ENCODE measurements at places on chromosomes 6 and 20. TPM values are rescaled to one million over a fixed set of nuclear protein-coding genes. Genes with fewer than 3 reads are reported as not detected.

DNA sequence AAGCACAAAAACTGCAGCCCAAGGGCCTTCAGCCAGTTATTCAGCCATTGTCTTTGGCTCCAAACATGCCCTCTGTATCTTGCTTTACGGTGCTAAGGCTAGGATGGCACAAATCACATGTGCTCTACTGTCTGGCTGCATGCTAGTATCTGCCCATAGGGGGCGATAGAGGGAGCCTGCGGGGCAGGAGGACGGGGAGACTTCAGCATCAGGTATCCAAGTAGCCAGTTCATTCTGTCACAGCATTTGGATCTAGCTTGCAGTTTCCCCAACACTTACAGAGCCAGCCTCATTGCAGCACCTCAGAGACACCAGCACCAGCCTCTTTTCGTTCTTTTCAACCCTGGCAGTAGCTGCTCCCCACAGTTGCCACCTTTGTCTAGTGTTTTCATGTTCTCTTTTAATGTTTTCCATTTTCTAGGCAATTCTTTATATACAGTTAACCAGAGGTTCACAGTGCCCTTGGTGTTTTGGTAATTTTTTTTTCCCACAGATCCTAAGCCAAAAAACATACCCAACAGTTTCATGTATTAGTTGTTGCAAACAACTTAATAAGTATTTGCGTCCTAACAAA is 705.9 kb downstream of the PTPRT start:
- DNase-seq = no peak

- no peak for DNase-seq
Observed at GRCh38 chr6:3231247-3232016, 4.0 kb upstream of the TUBB2B start.

DNA sequence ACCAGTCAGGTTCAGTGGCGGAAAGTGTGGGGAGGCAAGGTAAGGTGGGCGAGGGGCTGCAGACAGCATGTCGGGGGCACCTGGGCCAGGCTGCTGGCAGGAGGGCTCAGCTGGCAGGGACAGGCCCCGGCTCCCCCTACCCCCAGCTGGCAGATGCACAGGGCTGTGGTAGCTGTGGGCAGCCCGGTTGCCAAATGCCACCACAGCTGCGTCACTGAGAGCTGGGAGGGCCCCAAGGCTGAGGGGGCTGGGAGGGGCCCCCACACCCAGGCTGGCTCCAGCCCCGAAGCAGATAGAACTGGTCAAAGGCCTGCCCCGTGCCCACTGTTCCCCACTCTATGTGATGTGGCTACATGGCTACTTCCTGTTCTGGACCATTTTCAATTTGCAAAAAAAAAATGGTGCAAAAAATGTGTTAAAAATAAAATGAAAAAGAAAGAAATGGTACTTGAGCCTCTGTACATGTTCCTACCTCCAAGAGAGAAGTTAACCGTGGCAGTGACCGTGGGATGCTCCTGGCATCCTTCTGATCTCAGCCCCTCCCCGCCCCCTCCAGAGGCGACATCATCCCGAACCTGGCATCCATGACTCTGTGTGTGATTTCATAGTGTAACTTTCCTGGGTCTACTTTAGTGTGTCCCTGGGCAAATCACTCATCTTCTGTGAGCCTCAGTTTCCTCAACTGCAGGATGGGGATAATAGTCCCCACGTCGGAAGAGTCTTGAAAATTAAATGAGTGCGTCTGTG is 64.4 kb downstream of the UBE2V1 start:
- peak; percentile 43 for DNase-seq

GRCh38 chr6:143322386-143322785 is 128.1 kb downstream of the ADAT2 start:
- no peak for DNase-seq

- no peak for DNase-seq
Observed at GRCh38 chr6:7224731-7225130, 88.3 kb downstream of the SSR1 start.

DNA sequence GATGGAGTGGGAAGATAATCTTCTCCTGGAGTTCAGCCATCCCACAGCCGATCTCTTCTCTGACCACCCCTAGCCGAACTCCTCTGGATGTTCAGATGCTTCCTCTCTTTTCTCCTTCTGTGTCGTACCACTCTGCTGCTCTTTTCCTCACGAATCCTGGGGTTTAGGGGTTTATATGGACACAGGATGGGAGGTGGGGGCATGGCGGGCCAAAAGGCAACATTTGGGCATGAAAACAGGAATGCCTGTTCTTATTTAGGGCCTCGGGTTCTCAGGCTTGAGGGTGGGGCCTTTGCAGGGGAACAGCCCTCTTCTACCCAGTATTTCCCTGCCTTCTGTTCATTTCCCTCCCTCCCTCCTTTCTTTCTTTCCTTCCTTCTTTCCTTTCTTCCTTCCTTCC is 112.7 kb downstream of the SLC35B3 start:
- DNase-seq = no peak

GRCh38 chr6:170035044-170035443 is 255.8 kb downstream of the DLL1 start:
- no peak for DNase-seq

BTN2A1 gene
- 13.0 TPM for polyA plus RNA-seq

LINC00237 gene
- not detected for polyA plus RNA-seq

GHRH gene
- polyA plus RNA-seq = not detected

PRKN gene
- 1.7 TPM for polyA plus RNA-seq

Measured in naive B cell (primary cell).